ENCODE measurements at places on chromosomes 4 and X. TPM values are rescaled to one million over a fixed set of nuclear protein-coding genes. Genes with fewer than 3 reads are reported as not detected.

Gene SATL1
- not detected for total RNA-seq

Gene LRP2BP
- 1.5 TPM for total RNA-seq

Gene C4orf50
- not detected for total RNA-seq

Gene ADGRL3
- under 0.01 TPM for total RNA-seq

Gene TMEM131L
- 18.9 TPM for total RNA-seq

Gene KLHL15
- total RNA-seq = 13.3 TPM

Gene BMPR1B
- 6.5 TPM for total RNA-seq

Gene CXCL11
- 0.73 TPM for total RNA-seq

Gene PDZD4
- total RNA-seq = 1.4 TPM

Gene CDKL2
- total RNA-seq = 6.2 TPM

Gene CPZ
- 0.34 TPM for total RNA-seq

Gene HSFX3
- total RNA-seq = not detected

Gene NDUFB11
- 50.6 TPM for total RNA-seq

Gene WAS
- under 0.01 TPM for total RNA-seq

Gene CLDN22
- total RNA-seq = not detected

Gene SLC10A7
- 12.3 TPM for total RNA-seq

Gene TRIM61
- total RNA-seq = 6.3 TPM

Gene MAGEC1
- total RNA-seq = not detected

Gene MAOB
- total RNA-seq = 0.33 TPM

Gene SLC6A14
- total RNA-seq = not detected

Gene PPP4R3C
- total RNA-seq = not detected

Gene MAB21L2
- total RNA-seq = not detected

Gene ATOH1
- total RNA-seq = not detected

Gene ADRA2C
- 0.15 TPM for total RNA-seq

Gene CACNA1F
- total RNA-seq = under 0.01 TPM

Gene CFAP99
- total RNA-seq = under 0.01 TPM

Gene SAGE1
- total RNA-seq = not detected

Gene SLC30A9
- 74.7 TPM for total RNA-seq

Gene XKRX
- total RNA-seq = under 0.01 TPM

Gene TMEM154
- total RNA-seq = 1.4 TPM

Gene H2BW2
- total RNA-seq = not detected

Gene CCDC120
- 0.69 TPM for total RNA-seq

Gene FGF13
- total RNA-seq = not detected

Gene HERC3
- total RNA-seq = 9.5 TPM

Gene RHOH
- total RNA-seq = not detected

Gene GRIA2
- total RNA-seq = not detected

Gene SLC25A53
- total RNA-seq = 13.8 TPM

Gene ZAR1
- total RNA-seq = not detected

Gene PAGE1
- total RNA-seq = not detected

Gene GYPE
- total RNA-seq = not detected

Gene RNF175
- 0.46 TPM for total RNA-seq

Gene RAB40AL
- total RNA-seq = 1.1 TPM

Gene HPSE
- total RNA-seq = 0.34 TPM

Gene MAGEB2
- total RNA-seq = not detected

Gene GUCY1A1
- total RNA-seq = not detected

Gene XAGE1B
- not detected for total RNA-seq

Gene SLC49A3
- total RNA-seq = 4.3 TPM

Gene FHIP1A
- 0.36 TPM for total RNA-seq

Gene ARX
- not detected for total RNA-seq

Gene RRH
- not detected for total RNA-seq

Gene PRPS2
- 40.7 TPM for total RNA-seq

Gene SPARCL1
- 4.0 TPM for total RNA-seq

Gene SPANXC
- total RNA-seq = not detected

Gene MTTP
- total RNA-seq = 1.4 TPM
